ENCODE measurements at places on chromosomes 5 and 9.

DNA sequence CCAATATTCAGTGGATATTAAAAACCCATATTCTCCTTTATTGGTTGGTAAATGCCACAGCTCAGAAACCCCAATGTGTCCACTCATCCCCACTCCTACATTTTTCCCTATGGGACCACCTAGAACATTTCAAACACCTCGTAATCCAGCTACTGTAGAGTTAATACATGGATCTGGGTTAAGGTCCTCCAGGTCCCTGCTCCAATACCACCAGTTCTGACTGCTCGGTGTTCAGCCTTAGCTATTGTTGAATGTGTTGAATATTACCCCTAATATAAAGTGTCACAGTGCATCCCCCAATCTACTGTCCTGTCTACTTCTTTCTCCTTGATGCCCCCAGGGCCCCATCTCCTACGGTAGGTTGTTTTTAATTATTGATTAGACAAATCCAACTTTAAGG is 231.5 kb downstream of the PCSK1 start:
- no peak for DNase-seq

GRCh38 chr9:35555881-35556280 is 49.2 kb upstream of the TESK1 start:
- DNase-seq: no peak

- DNase-seq: no peak
Measured at GRCh38 chr5:72107901-72108201, 576 bp downstream of the MAP1B start.

DNA sequence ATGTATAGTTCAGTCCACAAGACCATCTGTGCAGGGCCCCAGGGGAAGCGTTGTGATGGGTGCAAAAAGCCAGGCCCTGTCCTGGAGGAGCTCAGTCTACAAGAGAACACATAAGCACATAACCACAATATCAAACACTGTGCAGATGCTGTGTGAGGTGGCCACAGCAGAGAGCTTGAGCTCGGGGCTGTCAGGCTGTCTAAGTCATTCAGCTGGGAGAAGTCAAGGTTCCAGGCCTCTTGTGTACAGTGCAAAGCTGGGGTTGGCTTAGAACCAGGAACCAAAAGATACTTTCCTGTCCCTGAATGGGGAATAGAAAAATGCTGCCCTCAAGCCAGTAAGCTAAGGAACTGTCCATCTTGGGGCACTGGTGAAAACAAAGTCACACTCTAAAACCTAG is 75.0 kb downstream of the PRDM6 start:
- no peak for DNase-seq

DNA sequence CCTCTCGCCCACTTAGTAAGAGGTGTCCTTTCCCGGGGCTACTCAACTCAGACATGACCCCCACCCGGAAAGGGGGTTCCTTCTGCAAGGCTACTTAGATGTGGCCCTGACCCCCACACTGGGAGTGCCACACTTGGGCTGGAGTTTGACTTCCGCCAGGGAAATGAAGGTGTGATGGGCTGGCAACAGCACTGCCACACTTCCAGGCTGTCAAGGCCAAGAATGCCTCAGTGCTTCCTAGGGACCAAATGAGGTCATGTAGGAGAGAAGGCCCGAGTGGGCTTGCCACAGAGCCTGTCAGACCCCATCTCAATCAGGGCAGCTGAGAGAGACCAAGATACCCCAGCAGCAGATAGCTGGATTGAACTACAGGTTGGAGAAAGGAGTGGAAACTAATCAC is 55.5 kb downstream of the DRD1 start:
- DNase-seq: no peak
